ENCODE measurements at places on chromosomes 2 and 18.
A peak's percentile ranks its signal among the peaks of the same experiment; 100 is the strongest.

DNA sequence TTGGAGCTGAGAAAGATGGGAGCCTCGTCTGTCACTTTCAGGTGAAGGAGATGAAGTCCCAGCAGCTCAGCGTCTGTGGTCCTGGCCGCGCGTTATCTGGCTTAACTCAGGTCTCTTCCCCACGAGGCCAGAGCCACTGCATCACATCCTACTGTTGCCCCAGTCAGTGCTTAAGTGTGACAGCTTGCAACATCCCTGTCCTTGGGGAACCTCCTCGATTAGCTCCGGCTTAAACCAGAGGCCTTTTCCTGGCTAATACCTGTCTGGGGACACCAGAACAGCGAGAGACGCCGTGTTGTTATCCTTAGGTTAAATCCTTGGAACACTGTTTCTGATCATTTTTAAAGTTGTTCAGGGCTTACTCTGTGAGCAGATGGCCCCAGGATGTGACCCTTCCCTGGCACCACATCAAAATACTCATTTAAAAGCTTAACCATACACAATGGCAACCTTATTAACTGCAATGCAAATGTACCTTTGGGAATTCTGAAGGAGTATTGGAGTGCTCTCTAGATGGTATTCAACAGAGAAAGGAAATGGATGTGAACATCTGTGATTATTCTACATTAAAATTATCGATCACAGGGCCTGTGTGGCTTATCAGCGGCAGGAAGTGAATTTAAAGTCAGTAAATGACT lies 61.2 kb upstream of the SPP2 start:
- DNase-seq = no peak

- no peak for DNase-seq
Observed at GRCh38 chr18:13406736-13407135, 188.2 kb downstream of the LDLRAD4 start.

DNA sequence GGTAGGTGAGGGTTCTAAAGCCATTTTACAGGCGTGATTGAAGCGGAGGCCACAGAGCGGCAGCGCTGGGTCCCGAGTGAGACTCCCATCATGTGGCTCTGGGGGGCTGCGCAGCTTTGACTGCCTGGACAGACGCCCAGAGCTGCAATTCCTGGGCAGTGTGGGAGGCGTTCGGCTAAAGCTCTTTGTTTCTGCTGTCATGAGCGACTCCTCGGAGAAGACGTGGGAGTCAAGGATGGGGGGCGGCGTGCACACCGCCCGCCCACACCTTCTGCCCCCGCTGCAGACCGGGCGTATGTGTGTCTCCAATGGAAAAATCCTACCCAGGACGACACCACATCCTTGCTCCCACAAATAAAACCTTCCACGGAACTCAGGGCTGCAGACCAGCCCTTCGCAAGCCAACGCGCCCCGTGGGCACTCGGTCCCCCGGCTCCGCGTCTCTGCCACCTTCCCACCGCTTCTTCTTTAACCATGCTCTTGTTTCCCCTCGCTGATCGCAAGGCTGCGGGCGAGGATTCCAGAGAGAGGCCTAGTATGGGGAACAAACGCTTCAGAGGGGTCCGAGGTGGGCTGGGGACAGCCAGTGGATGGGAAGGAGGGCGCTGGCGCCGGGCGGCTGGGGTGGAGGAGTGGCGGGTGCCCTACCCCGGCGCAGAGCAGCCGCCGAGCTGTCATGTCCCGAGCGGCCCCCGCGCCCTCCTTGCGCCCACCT lies 680 bp upstream of the LBH start:
- DNase-seq = no peak

- DNase-seq = peak; percentile 93
Observed at GRCh38 chr2:171522052-171522787, at the start of gene CYBRD1. Gene CYBRD1 (plus strand): TSS chr2:171522474. CDS start chr2:171522546, 72 bp downstream.

DNA sequence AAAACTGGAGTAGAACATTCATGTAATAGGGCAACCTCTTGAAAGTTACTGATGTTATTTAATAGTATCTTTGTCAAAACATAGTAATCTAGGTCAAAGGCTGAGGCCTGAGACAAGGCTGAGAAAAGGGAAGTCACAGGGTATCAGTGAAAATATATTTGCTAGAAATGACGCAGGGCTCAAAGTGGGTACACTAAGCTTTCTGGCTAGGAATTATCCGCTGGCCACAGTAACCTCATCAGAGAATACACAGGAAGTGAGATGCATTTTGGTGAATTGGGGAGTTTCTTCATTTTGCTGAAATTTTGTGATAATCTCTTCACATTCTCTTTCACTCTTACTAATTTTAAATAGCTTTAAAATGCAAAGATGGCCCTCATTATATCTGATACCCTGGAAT lies 206.8 kb downstream of the OTX1 start:
- DNase-seq = peak; percentile 1

GRCh38 chr18:73962256-73962655 lies 185.4 kb downstream of the FBXO15 start:
- peak; percentile 32 for DNase-seq

DNA sequence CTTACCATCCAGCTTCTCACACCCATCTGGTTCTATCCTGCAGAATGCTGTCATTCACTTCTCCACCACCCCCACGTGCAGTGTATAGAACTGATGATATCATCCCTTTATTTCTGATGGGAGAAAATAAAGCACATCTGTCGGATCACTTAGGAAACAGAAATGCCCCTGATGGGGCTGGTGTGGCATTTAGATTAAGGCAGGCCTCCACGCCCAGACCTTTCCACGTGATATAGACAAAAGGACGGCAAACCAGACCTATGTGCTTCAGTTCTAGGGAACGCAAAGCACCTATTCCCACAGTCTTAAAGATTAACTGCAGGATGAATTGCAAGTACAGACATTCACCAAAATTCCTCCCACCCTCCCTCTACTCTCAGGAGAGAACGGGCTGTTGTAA lies 27.6 kb upstream of the CABLES1 start:
- DNase-seq = no peak

GRCh38 chr2:134536296-134536695 lies 182.5 kb downstream of the TMEM163 start:
- no peak for DNase-seq

DNA sequence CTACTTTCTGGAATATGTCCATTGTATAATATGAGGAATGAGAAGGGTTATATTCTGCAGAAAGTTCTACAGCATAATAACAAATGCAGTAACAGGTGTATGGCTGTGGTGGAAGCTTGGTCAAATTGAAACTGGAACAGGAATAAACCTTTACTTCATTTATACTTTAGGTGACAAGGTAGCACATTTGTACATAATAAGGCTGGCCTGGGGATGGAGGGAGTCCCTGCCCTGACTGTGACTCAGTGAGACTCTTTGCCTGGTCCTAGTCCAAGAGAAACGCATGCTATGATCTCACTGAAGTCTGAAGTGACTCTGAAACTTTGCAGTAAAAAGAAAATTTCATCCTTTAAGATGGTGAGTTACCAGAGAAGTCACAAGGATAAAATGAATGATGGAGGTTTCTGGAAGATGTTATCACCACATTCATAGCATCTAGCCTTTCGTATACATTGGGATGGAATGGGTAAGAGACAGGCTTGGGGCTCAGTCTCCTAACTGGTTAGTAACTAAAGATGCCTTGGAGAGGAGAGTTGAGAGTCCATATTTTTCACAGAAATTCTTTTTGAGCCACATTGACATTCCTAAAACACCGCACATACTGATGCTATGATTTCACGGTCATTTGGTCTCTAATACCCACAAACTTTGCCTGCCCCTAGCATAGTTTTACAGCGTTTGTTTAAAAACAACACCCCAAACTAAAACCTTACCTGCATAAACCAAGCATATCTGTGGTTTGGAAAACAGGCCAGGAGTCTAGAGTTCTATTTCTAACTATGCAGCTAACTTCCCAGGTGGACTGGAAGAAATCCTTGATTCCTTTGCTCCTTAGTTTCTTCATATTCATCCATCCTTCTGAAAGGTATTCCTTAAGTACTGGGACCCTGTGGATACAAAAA lies 42.4 kb upstream of the NABP1 start:
- DNase-seq = no peak

GRCh38 chr2:12419803-12420202 lies 296.9 kb upstream of the TRIB2 start:
- DNase-seq = no peak

DNA sequence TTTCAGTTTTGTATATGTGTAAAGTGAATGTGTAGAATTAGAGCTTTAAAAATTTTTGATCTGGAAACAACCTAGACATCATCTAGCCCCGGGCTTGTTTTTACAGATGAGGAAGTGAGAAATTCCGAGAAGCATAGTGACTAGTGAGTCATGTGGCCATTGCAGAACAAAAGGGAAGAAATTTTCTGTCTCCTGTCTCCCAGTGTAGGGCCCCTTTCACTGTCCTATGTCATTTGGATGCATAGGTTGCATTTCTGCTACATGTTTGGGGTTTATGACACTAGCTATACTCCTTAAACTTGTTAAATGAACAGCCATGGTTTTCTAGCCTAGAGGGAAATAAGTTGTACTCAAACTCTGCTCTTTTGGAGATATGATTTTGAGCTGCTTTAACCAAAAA lies 84.6 kb downstream of the PLCL1 start:
- DNase-seq = peak; percentile 83

GRCh38 chr2:139514951-139515350 lies 734.8 kb upstream of the NXPH2 start:
- DNase-seq = no peak

DNA sequence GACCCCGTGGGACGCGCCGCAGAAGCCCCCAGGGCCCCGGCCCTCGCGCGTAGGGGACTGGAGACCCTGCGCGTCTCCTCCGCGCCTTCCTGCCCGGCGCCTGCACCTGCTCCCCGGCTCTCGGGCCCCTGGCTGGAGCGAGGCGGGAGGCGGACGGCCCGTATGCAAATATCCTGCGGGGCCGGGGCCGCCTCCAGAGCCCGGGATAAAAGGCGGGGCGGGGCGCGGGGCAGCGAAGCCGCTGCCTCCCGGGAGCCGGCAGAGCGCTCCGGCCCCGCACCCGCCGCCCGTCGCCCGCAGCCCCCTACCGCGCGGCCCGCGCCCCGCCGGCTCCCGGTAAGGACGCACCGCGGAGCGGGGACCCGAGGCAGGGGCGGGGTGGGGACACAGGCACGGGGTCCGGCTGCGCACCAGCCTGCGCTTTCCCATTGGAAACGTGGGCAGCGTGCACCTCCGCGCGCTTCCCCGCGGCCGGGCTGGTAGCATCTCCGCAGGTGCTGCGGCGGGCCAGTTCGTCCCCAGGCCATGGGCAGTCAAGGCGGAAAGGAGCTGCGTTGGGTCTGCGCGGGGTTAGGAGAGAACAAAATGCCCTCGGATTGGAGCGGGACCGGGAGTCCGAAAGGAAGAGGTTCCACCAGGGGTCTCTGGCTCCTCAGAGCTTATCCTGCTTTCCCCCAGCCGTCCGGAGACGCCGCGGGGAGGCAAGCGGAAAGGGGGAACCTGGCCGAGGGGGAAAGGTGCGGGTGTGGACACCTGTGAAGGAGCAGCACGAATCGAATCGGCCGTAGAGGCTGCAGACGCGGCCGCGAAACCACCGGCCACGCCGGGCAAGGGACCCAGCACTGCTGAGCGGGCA lies at the start of gene ATP6V1C2:
TSS of gene ATP6V1C2 (plus strand) at position 235 of the 856 bp plus-strand sequence. CDS start 1,220 bp downstream, outside the sequence.
- DNase-seq = peak; percentile 54

DNA sequence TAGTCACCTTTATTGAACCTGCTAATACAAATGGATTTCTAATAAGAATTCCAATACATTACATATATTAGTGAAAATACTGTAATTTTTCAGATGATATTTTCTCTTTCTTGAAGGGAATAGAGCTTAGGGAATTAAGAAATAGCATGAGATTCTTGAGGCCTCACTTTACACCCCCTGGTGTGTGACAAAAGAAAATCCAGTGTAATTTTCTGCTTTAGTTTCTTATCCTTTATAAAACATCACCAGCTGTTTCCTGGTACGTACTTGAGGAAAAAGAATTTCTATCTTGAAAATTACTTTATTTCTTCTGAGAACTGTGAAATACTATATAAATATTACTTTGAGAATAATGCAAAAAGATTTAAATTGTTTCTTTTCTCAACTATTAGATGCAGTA lies 71.6 kb downstream of the CLIP4 start:
- no peak for DNase-seq

DNA sequence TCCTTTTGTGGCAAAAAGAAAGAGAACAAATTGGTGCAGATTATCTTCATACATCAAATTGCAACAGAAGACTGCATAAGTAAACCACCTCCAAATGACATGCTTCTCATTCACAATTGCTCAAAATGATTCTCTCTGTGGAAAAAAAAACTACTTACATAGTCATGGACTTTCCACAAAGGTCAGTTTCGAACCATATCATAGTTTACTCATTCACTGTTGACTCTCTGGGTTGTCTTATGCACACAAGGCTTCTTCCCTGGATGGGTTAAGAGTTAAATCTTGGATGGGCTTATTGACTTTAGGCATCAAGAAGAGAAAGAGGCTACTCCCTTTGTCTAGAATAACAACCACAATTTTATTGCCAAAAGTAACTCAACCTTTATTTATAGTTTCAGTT lies 91.3 kb upstream of the RAB27B start:
- DNase-seq = no peak

DNA sequence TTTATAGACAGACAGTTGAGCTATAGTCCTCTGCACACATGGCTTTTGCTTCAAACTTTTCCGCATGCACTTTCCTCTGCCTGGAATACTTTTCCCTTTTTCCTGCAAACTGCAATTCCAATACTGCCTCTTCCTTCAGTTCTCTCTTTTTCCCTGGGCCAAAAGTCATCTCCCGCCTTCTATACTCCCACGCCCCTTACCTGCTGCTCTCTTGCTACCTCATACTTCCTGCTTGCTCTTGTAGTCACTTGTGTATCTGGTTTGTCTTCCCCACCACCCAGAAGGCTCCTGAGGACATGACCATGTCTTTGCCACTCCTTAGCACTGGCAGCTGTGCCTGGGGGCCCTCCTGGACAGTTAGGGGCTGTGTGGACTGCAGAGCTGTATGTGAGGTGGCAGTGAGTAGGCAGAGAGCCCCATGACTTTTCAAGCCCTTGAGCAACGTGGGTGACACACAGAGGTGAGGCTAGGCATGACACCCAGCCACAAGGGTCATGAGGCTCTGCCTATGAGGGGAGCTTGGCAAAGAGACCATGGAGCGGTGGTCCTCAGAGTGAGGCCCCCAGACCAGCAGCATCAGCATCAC lies 23.2 kb downstream of the SPEG start:
- peak; percentile 77 for DNase-seq

DNA sequence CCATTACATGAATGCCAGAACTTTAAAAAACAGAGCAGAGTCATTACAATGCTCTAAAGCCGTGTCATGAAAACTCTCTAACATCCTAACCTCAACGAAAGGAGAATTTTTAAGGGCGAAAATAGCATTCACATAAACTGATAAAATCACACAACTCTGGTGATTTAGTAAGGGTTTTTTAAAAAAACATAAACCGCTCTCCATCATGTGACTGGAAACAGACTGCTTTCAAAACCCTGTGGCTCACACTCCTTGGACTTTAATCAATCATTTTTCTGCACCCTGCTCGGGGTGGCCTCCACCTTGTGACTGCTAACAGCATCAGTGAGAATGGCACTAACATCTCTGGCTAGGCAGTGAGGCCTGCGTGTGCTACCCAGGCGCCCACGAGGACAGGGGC lies 12.1 kb downstream of the DOCK10 start:
- no peak for DNase-seq

- no peak for DNase-seq
Observed at GRCh38 chr2:70115646-70116442, 28.6 kb downstream of the PCBP1 start.

GRCh38 chr2:143779021-143779420 lies 649.8 kb downstream of the ARHGAP15 start:
- no peak for DNase-seq
